ENCODE measurements at places on chromosomes 4 and X.

DNA sequence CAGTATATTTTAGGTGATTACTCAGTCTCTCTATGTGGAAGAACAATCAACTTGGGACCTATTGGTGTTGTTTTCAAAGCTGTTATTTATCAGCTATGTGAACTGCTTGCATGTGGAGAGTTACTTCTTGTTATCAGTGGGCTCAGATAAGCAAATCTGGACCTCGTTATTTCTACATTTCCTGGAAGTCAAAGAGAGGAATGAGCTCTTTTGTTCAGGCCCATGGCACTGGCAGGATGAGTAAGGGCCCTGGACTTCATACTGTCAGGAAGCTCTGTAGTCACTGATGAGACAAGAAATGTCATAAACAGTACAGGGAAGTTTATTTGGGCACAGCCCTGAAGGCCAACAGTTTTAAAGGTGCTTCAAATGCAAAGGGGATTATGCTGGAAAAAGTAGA is 760.6 kb upstream of the EPHA5 start:
- DNase-seq: no peak

DNA sequence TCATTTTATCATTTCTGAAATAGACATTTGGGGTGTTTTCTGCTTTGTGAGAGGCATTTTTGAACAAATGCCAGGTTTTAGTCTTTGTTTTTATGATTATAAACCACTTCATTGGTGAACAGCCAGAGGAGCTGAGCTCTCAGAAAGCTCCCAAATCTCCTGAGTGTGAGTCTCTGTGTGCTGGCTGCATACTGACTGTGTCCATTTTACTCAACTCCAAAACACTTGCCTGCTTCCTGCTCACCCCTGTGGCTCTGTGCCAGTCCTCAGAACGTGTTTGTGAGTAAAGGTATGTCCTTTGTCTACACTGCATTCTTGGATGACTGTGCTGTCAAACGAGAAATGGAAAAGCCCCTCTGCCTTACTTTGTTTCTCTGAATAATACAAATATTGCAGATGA is 5.4 kb upstream of the LRAT start:
- DNase-seq: peak; percentile 85

DNA sequence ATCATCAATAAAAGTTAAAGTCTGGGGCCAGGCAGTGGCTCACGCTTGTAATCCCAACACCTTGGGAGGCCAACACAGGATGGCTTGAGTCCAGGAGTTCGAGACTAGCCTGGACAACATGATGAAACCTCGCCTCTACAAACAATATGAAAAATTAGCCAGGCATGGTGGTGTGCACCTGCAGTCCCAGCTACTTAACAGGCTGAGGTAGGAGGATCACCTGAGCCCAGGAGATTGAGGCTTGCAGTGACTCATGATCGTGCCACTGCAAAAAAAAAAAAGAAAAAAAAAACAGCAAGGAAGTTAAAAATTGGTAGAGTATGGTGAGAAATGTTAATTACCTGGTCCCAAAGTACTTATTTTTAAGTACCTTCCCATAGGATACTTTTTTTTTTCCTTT is 27.5 kb downstream of the FBXW7 start:
- peak; percentile 43 for DNase-seq

DNA sequence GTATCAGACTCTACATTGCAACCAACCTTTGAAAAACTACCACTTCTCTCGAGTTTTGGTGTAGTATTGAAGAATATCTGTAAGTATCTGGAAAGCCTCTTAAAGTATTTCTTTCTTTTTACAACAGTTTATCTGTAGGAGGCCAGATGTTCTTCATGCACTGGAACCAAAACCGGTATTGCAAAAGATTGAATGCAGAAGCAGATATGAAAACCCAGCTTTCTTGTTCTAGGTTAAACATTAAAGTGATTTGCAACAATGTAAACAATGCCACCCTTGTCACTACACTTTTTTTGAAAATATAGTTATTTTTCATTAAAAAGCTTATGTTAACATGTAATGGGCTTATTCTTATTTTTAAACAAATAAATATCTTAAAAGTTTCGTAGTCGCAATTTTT is 27.2 kb downstream of the PLS3 start:
- no peak for DNase-seq

DNA sequence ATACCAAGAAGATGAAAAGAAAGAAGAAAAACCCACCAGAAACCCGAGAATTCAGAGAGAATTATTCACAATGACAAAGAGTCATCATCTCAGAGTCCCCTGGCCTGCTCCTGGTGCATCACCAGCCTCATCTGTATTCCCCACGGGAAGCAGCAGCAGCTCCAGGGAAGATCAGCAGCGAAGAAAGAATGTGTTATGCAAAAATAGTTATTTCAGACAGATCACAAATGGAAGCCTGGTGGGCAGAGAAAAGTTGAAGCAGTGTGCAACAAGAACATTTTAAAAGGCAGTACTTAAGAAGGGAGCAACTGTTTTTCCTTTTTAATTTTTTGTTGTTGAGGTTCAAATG is 189.2 kb downstream of the PPP3CA start:
- DNase-seq: no peak

- peak; percentile 7 for DNase-seq
These were observed 990.2 kb downstream of the STPG2 start for GRCh38 chr4:97153042-97153441.

GRCh38 chrX:53939127-53939526 is 105.1 kb downstream of the PHF8 start:
- DNase-seq: no peak

- no peak for DNase-seq
These were observed 239.9 kb downstream of the MAML3 start for GRCh38 chr4:139913995-139914598.

DNA sequence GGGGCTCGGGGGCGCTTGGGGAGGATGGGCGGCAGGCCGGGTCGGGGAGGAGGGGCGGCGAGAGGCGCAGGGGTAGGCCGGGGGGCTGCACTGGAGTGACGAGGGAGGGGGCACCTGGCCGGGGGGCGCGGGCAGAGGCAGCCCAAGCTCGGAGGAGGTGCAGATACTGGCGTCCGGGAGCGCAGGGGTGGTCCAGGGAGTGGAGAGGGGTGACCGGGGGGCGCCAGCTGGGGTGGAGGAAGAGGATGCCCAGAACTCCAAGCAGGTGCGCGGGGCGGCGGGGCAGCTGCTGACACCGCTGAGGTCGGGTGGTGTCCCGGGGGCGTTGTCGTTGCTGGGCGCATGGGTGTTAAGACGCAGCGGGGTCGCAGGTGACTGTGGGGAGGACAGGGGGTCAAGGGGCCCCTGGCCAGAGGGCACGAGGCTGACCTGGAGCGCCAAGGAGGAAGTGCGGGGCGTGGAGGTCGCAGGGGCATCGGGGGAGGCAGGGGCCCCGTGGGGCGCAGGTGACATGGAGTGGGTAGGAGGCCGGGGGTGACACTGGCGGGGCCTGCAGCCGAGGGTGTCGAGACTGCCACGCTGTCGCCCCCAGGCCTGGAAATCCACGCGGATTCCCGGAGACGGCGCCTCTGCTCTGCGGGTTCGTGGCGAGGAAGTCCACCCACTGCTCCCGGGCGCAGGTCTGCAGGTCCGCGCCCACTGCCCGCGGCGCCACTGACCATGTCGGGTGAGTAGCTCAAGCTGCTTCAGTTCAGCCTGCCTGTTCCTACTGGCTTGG is 928 bp downstream of the GYG2 start:
- DNase-seq: no peak

- peak; percentile 4 for DNase-seq
These were observed 17.6 kb upstream of the KIAA1210 start for GRCh38 chrX:119145241-119145653.

- DNase-seq: no peak
These were observed 197.9 kb downstream of the PRDM5 start for GRCh38 chr4:120724656-120725055.

GRCh38 chr4:100849319-100849718 is 331.5 kb upstream of the EMCN start:
- DNase-seq: no peak

- DNase-seq: no peak
These were observed 348.3 kb downstream of the PCDH7 start for GRCh38 chr4:31068257-31069075.

GRCh38 chr4:54099748-54100574 is at the start of gene GSX2:
Gene GSX2 (plus strand): TSS chr4:54100163. CDS start chr4:54100345, 182 bp downstream.
- peak; percentile 12 for DNase-seq

- peak; percentile 50 for DNase-seq
These were observed 543 bp downstream of the NFXL1 start for GRCh38 chr4:47913861-47914219.

GRCh38 chr4:56465599-56466295 is 1.7 kb upstream of the SRP72 start:
- DNase-seq: peak; percentile 56

- DNase-seq: no peak
These were observed 11.9 kb upstream of the SEL1L3 start for GRCh38 chr4:25874655-25875054.

- peak; percentile 92 for DNase-seq
These were observed 1.6 kb downstream of the PRICKLE3 start for GRCh38 chrX:49184294-49185281.

- no peak for DNase-seq
These were observed 120.6 kb upstream of the NUDT6 start for GRCh38 chr4:123043013-123043412.

DNA sequence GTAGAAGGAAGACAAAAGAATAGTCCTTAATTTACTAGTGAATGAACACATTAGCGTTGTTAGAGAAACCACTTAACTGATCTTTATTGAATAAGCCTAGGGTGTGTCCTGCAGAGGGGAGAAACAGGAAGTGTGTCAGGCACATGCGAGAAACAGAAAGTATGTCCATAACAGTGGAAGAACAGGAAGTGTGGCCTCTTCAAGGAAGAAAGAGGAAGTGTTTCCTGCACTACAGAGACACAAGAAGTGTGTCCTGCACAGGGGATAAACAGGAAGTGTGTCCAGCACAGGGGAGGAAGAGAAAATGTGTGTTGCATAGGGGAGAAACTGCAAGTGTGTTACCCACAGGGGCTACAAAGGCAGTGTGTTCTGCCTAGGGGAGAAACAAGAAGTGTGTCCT is 539.6 kb upstream of the PRKX start:
- no peak for DNase-seq

DNA sequence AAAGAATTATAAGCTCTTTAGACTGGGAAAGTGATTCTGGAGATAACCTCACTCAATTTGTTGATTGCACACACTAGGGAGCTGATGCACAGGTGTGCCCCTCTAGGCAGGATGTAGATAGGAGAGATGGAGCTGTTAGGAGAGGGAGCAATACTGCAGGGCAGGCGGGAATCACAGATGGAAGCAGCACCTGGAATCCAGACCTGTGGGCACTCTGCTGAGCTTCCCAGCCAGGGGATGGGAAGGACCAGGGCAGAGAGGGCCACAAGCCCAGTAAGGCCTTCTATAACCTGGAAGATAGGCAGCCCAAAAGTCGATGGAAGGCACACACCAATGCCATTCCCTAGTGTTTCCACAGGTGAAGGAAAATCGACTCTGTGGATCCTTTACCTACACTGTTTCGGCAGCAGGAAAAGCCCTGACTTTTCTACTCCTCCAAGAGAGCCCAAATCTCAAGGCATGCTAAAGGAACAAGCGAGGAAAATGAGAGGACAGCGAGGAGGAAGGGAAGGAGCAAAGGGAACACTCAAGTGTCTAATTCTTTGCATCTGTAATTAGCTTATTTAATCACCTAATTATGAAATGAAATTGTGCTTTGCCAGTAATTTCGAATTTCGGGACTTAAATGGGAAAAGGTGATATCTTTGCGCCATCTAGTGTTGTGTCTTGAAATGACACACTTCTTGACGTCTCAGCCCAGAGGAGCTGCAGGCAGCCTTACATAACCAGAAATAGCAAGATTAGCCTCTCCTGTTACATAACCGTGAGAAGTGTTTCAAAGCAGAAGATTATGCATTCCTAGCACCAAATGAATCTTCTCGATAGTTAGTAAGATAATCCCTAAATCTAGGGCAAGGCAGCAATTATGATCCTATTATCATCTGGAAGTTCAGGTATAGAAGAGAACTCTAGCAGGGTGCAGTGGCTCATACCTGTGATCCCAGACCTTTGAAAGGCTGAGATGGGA is 31.0 kb upstream of the TLR3 start:
- peak; percentile 48 for DNase-seq

- no peak for DNase-seq
These were observed 2.2 kb downstream of the SRP72 start for GRCh38 chr4:56469489-56470210.

DNA sequence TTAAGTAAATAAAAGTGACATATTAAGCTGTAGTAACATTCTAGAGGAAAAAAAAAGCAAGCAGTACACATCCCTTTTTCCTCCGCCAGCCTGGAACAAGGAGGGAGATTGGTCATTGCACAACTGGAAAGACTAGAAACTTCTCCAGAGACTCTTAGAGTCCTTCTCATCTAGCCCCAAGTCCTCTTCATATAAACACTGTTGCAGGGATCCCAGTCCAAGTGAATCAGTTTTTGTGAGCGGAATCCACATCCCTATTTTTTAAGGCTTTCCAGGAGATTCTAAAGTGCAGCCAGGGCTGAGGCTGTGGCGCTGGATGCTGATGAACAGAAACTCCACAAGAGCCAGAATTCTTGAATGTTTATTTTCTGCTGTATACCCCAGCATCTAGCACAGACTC is 23.8 kb downstream of the REELD1 start:
- DNase-seq: no peak

Data from mammary epithelial cell (primary cell).